ENCODE measurements at places on chromosomes 5 and 9.

DNA sequence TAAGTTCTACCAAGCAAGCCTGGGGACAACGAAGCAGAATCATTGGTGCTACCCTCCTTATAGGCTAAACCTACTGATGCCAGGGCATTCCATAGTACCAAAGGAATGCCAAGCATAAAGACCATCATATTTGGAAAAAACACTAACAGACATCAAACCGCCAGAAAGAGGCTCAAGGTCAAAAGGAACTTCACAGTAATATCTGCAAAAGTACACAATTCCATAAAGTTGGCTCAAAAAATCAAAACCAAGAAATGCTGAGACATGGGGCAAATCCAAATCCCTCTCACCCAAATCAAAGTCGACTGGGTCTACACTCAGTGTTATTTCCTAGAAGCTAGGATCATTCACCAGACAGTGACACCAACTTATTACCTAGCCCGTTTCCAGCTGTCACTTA is 3.4 kb downstream of the VCP start:
- no peaks in the 10 kb centered on the region for H3K27me3 ChIP-seq
- H3K27ac ChIP-seq = peak overlapping the region; percentile 74
- peaks cover 64% of the 10 kb centered on the region for H3K36me3 ChIP-seq
- no peak for DNase-seq

DNA sequence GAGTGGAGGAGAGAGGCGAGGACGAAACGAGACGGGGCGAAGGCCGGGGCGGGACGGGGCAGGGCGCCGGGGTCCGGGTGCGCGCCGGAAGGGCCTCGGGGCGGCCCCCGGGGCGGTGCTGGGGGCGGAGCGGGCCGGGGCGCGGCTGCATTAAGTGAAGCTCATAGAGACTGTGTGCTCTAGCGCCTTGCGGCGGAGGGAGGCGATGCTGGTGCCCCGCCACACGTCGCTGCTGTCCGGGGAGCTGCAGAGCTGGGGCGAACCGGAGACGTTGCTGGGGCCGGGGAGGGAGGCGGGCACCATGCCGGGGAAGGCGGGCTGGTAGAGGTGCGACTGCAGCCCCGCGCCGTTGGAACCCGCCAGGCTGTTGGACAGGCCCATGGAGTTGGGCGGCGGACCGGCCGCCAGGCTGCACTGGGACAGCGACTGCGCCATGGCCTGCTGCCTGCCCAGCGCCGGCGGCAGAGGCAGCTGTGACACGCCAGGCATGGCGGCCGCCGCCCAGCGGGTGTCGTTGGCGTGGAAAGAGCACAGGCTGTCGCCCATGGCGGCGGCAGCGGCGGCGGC is 8.3 kb downstream of the OTP start:
- H3K36me3 ChIP-seq = peaks cover 12% of the 10 kb centered on the region
- peak overlapping the region; percentile 74 for H3K4me3 ChIP-seq
- peaks cover 24% of the 10 kb centered on the region for H3K4me1 ChIP-seq
- no peak overlapping the region for H3K27ac ChIP-seq
- DNase-seq = no peak

DNA sequence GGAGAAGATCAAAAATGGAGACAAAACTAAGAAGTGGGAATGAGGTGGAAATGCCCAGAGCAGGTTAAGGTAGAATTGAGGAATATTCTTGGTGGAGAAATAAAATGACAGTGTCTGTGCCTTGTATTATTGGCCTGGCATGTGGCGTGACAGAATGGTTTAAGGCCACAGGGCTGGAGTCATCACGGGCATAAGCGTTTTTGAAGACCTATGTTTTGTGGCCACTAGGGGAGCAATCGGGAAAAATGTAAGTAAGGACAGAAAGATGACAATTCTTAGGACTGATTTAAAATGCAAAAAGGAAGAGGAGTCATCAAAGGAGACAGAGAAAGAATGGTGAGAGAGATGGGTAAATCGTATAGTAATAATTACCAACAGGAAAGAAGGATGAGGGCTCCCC is 72.2 kb upstream of the EPB41L4A start:
- no peak for DNase-seq
- H3K36me3 ChIP-seq = no peaks in the 10 kb centered on the region
- no peak overlapping the region for H3K4me3 ChIP-seq
- peaks cover 31% of the 10 kb centered on the region for H3K27me3 ChIP-seq

DNA sequence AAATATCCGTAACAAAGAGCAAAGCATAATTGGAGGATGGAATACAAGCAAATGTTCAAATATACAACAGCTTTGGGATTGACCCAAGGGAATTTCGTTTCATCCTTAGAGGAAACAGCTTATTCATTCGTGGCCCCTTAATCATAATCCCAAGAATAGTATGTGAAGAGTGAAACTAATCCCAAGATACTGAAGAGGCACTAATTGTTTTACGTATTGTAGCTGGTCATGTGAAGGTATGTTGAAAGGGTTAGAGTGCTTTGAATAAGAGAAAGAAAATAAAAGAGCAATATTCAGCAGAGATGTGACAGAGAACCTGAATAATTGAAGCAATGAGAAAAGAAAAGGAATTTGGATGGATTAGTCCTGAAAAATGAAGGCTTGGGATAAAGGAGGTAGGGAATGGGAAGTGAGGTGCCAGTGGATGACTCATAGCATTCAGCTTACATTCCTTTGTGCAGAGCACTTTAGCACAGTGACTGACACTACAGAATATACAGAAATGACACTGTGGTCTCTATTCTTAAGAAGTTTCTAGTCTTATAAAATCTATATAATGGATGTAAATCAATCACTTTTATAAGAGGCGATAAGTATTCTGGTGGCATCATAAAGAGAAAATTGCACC is 221.9 kb downstream of the TLR4 start:
- no peak overlapping the region for H3K4me3 ChIP-seq
- H3K36me3 ChIP-seq = no peaks in the 10 kb centered on the region
- no peak for DNase-seq
- peaks cover 17% of the 10 kb centered on the region for H3K27me3 ChIP-seq

- H3K27ac ChIP-seq = no peak overlapping the region
- H3K4me3 ChIP-seq = no peak overlapping the region
- no peaks in the 10 kb centered on the region for H3K4me1 ChIP-seq
These were observed 169.2 kb downstream of the SLC12A2 start for GRCh38 chr5:128252756-128253155.

DNA sequence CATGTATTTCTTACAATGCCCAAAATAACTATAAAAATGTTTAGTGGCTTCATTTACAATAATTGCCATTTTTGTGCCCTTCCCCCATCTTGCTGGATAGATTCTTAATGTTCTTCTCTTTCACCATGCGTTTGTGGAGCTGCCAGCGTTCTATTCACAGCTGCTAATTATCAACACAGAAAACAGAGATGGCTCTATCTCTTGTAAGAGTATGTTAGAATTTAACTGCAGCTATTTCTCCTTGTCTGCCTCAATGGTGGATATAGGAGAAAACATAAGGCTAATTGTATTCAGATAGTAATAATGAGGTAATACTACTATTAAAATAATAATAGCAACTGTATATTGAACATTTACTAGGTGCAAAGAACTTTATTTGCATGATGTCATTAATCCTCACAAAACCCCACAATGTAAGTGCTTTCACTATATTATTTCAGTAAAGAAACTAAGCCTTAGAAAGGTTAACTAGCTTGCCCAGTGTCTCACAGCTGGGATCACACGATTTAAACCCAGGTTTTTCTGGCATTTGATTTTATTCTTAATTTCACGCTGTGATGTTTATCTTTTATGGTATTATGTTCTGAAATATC is 50.1 kb downstream of the JAKMIP2 start:
- no peaks in the 10 kb centered on the region for H3K36me3 ChIP-seq
- H3K27me3 ChIP-seq = no peaks in the 10 kb centered on the region

DNA sequence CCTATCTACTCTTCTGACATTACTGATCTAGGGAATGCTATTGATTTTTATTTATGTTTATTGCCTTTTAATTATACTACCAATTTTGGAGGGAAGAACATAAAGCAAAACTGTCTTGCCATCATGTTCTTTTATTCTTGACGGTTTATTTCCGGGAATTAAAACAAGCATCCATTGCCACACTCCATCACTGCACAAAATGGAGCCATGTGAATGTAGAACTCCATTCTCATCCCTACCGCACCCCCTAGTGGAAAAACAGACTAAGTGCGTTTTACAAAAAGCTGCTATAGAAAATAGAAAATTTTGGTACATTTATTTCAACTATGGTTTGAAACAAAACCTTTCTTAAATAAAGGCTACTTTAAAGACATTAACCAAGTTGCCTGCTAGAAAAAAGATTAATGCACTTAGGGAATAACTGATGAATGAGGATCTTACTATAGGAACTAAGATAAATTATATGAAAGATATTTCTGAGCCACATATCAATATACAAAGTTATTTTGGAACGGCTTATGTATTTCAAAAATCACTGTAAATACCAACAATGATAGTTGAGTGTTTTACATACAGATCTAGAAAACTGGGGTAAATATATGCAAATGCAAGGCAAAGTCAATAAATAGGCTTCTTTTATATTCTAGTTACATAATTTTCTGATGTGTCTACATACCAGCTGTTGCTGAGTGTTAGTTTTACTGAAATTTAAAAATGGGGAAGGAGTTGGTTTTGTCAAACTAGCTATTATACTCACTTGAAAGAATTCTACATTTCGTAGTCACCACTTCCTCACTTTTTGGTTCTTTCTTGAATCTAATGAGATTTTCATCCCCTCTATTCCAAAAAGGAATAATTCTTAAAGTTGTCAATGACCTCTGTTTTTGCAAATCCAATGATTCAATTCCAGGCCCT is 26.5 kb downstream of the OXCT1 start:
- H3K4me1 ChIP-seq = no peaks in the 10 kb centered on the region
- H3K27ac ChIP-seq = no peak overlapping the region
- H3K27me3 ChIP-seq = no peaks in the 10 kb centered on the region
- DNase-seq = no peak
- no peak overlapping the region for H3K4me3 ChIP-seq

DNA sequence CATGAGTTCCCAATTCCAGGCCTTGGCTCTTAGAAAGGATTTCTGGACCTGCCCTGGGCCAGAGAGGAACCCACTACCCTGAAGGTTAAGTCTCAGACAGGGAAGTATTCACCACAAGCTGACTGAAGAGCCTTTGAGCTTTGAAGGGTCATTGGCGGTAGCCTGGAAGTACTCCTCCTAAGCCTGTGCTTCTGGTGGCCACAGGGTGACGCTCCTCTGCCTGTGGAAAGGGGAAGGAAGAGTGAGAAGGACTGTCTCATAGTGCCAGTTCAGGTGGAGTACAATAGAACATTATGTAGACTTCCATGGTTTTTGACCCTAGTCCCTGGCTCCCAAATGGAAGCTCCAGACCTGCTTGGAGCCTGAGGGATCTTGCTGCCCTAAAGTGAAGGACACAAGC is 1233.2 kb upstream of the CDH6 start:
- no peak overlapping the region for H3K27ac ChIP-seq
- no peaks in the 10 kb centered on the region for H3K4me1 ChIP-seq
- H3K4me3 ChIP-seq = no peak overlapping the region
- DNase-seq = no peak
- H3K27me3 ChIP-seq = no peaks in the 10 kb centered on the region

- H3K4me3 ChIP-seq = no peak overlapping the region
- no peaks in the 10 kb centered on the region for H3K27me3 ChIP-seq
- H3K36me3 ChIP-seq = no peaks in the 10 kb centered on the region
- H3K4me1 ChIP-seq = no peaks in the 10 kb centered on the region
These were observed 50.1 kb upstream of the RETREG1 start for GRCh38 chr5:16666883-16667398.

DNA sequence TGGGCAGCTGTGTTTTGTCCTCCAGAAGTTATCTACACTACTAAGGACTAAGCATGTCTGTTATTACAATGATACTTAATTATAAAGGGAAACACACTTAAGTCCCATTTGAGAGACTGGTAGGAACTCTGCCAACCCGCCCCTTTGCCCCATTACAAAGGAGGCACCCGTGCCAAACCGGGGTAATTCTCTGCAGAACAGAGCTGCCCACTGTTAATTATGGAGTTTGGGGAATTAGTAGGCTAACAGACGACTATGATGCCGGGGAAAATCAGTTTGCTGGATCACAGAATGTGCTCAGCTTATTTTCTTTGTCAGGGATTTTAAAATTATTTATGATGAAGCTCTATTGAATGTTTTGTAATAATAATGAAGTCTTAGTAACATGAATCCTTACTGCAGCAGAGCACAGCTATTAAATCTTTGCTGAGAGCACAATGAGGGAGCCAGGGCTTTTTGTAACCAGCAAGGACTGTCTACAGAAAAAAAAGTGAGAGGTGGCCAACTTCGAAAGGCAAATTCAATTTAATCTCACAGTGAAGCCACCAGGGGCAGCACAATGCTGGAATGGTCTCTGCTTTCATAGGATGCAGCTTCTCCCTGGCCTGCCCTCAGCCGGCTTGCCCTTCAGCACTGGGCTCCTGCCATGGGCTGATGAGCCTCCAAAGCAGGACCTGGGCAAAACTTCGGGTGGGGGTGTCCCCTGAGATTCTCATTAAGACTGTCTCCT is 134.5 kb downstream of the GNAQ start:
- H3K27ac ChIP-seq = no peak overlapping the region
- peaks cover 3% of the 10 kb centered on the region for H3K4me1 ChIP-seq
- H3K36me3 ChIP-seq = no peaks in the 10 kb centered on the region
- H3K27me3 ChIP-seq = no peaks in the 10 kb centered on the region

DNA sequence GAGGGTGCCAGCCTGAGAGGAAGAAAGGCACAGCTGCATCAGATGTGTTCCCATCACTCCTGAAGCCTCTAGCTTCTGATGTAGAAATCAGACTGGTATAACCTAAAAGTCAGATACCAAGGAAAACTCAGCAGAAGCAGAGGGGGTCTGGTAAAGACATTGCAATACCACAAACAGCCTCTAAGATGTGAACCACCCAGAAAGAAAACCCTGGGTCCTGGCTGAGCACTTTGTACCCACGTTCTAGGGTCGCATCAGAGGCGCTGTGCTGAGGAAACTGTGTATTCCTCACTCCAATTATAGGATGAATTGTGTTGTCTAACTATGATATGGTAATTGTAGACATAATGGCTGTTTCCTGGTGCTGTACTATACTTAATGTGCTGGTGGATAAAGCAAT is 275.6 kb downstream of the IRX2 start:
- no peak overlapping the region for H3K4me3 ChIP-seq
- DNase-seq = no peak
- no peaks in the 10 kb centered on the region for H3K27me3 ChIP-seq
- H3K27ac ChIP-seq = no peak overlapping the region

DNA sequence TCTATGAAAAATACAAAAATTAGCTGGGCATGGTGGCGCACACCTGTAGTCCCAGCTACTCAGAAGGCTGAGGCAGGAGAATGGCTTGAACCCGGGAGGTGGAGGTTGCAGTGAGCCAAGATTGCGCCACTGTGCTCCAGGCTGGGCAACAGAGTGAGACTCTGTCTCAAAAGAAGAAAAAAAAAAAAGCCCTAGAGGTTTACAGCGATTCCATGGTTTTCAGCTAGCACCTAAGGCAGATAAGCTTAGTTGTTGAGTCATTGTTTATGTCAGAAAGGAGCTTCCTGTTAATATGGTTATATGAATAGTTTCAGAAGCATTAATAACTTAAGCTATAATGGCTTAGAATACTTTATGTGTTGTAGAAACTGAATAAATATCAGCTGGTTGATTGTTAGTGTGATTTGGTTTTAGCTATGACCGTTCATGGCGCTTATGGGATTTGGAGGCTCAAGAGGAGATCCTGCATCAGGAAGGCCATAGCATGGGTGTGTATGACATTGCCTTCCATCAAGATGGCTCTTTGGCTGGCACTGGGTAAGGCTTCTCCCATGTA is 13.0 kb downstream of the RNF183 start:
- no peaks in the 10 kb centered on the region for H3K27me3 ChIP-seq
- no peaks in the 10 kb centered on the region for H3K4me1 ChIP-seq
- no peak for DNase-seq

GRCh38 chr5:76400466-76400865 is 2.6 kb upstream of the IQGAP2 start:
- no peak overlapping the region for H3K4me3 ChIP-seq
- H3K4me1 ChIP-seq = peaks cover 42% of the 10 kb centered on the region
- peak overlapping the region; percentile 100 for H3K27ac ChIP-seq
- no peaks in the 10 kb centered on the region for H3K27me3 ChIP-seq

All from central memory CD8-positive, alpha-beta T cell (primary cell).